Cardiac fibroblast (primary cell): ENCODE measurements at places on chromosomes 16 and 17.
A peak's percentile ranks its signal among the peaks of the same experiment; 100 is the strongest.

- DNase-seq, result no peak
These were observed 9.9 kb downstream of the LRRC3C start for GRCh38 chr17:39937447-39937846.

- DNase-seq, result no peak
These were observed 57.3 kb downstream of the AXIN2 start for GRCh38 chr17:65504141-65504540.

DNA sequence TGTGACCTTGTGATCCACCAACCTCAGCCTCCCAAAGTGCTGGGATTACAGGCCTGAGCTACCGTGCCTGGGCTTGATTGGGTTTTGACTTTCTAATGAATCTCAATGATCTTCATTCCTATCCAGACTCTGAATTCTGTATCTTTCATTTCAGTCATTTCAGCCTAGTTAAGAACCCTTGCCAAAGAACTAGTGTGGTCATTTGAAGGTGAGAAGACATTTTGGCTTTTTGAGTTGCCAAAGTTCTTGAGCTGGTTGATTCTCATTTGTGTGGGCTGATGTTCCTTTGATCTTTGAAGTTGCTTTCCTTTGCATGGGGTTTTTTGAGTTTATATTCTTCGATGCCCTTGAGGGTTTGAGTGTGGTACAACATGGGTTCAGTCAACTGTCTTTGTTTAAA lies 30.6 kb upstream of the TEKT1 start:
- no peak for DNase-seq

DNA sequence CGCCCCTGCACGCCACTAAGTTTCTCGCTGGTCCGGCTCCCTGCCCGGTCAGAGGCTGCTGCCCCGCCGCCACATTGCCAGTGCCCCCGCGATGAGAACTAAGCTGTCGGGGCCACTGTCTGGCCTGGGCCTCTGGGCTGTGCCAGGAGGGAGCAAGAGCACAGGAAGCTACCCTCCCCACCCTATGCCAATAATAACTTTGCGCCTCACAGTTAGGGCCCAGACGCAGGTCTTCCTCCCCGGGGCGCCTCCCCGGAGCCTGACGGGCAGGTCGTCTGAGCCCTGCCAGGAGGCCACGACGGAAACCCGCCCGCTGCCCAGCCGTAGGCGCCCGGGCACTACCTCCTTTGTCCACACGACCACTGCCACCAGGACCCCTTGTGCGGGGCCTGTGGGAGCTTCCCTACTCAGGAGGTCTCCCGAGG lies 1.5 kb downstream of the ZFPM1 start:
- DNase-seq, result peak; percentile 13

GRCh38 chr17:76681222-76682137 lies 29.3 kb downstream of the MXRA7 start:
- peak; percentile 75 for DNase-seq

DNA sequence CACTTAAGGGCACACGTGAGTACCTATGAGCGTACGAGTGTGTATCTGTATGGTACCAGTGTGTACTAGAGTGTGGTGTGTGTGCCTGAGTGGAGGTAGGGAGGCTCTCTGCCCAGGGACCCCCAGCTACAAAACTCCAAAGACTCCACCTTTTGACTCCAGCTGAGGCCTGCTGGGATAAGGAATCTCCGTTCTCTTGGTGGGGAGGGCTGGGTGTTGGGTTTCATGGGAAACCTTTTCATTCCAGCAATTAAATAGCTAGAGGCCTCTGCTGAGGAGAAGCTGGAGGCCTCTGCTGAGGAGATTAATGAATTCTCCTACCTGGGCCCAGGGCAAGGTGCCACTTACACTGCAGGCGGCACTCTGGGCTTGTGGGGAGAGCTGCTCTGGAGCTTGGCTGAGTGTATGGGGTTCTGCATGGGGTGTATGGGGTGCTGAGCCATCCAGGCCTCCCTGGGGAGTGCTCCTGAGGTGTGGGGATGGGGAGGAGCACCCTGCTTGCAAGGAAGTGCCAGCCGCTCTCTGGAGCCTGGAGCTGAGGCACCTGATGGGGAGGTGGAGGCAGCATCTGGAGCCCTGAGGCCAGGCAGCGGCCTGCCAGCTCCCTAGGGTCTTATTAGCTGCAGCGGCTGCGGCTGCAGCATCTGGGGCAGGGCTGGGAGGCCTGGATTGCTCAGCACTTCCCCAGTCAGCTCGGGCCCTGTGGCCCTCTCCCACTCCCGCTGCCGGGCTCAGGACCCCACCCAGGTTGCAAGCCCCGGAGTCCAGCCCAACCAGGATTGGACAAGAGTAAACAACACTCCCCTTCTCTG lies 4.6 kb downstream of the ANKRD13B start:
- DNase-seq, result no peak

DNA sequence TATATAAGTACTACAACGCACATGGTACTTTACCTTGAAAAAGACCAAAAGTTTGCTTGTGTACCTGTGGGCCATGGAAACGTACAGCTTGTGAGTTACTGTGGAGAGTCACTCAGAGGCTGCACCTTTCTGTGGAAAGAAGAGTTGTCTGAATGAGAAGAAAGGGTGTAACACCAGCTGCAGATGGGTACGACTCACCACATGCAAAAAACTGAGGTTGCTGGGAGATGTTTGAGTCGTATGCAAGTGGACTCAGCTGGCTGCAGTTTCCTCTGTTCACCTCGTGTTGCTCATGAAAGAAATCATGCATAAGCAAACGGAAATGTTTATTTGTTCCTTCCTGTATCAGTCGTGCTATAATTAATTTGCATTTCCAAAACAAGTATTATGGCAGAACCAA lies 22.4 kb upstream of the DYNLRB2 start:
- peak; percentile 13 for DNase-seq

- peak; percentile 25 for DNase-seq
These were observed 547 bp upstream of the ZNF48 start for GRCh38 chr16:30394592-30395154.
